Amniotic stem cell (primary cell): ENCODE measurements at places on chromosomes 13 and 19.

- DNase-seq: no peak
Observed at GRCh38 chr13:52797176-52797575, 51.3 kb downstream of the PCDH8 start.

DNA sequence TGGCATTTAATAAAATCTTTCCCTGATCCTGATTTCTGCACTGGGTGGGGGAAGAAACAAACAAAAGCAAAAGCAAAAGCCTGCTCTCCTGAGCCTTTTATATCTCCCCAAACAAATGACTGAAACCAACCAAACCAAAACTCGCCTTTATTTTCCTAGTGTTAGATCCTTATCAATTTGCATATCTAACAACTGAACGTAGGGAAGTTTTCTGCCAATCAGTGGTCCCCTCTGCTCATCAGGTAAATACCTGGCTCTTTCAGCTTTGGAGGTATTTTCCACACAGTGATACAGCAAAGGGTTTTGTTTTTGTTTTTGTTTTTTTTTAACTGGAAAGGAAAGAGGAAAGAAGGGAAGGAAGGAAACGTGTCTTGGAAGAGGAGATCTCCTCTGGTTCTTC lies 3.3 kb downstream of the AMER2 start:
- DNase-seq: no peak

DNA sequence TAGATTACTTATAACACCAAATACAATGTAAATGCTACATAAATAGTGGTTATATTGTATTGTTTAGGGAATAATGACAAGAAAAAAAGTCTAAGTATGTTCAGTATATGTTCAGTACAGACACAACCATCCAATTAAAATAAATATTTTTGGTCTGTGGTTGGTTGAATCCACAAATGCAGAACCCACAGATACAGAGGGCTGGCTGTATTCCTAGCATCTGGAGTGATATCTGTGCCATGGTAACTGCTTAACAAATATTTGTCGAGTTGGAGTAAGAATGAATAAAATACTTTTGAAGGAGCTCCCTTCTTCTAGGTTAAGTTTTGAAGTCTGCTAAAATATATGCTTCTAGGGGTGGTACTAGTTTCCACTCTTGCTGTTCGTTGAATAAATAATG lies 241.0 kb downstream of the KLF5 start:
- DNase-seq: no peak

DNA sequence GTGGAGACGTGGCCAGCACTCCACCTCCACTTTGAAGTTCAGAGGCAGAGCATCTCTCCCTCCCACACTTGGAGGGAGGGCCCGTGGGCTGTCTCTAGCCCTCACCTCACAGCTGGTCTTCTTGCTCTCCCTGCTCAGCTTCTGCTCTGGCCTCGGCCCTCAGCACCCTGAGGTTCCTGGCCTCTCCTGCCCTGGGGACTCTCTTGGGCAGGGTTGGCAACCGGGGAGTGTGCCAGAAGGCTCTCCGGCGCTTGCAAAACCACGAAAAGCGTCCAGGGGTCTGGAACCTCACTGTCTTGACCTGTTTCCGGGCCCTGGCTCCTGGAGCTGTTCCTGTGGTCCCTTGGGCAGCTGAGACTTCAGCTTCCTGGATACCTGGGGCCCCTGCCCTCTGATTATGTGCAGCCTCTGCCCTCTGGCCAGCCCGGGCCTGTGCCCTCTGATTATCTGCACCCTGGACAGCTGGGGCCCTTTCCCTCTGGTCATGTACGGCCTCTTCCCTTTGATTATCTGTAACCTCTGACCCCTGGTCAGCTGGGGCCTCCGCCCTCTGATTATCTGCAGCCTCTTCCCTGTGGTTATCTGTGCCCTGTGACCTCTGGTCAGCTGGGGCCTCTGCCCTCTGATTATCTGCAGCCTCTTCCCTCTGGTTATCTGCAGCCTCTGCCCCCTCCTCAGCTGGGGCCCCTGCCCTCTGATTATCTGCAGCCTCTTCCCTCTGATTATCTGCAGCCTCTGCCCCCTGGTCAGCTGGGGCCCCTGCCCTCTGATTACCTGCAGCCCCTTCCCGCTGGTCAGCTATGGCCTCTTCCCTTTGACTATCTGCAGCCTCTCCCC lies 2.1 kb downstream of the CCDC8 start:
- no peak for DNase-seq

GRCh38 chr13:80989747-80990146 lies 648.8 kb upstream of the SPRY2 start:
- DNase-seq: no peak

GRCh38 chr19:4406626-4407025 lies 4.2 kb downstream of the CHAF1A start:
- DNase-seq: no peak

- DNase-seq: no peak
Observed at GRCh38 chr13:42653679-42654078, 79.7 kb downstream of the TNFSF11 start.

DNA sequence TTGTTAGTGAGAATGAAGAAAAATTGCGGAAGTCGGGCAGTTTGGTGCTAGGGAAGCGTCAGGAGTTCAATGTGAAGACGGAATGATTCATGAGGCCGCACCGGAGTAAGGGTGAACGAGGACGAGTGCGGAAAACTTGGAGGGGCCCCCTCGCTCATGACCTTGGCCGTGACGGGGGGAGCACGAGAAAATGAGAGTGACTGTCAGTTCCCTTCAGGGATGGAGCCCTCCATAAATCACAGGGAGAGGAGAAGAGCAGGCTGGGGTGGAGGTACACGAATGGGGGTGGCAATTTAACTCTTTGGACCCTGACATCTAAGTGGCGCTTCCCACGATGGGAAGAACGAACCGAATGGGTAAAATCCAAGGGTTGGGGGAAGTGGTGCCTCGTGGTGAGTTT lies 486.4 kb downstream of the TSHZ3 start:
- DNase-seq: no peak

- no peak for DNase-seq
Observed at GRCh38 chr13:30204564-30204963, 102.8 kb downstream of the KATNAL1 start.

DNA sequence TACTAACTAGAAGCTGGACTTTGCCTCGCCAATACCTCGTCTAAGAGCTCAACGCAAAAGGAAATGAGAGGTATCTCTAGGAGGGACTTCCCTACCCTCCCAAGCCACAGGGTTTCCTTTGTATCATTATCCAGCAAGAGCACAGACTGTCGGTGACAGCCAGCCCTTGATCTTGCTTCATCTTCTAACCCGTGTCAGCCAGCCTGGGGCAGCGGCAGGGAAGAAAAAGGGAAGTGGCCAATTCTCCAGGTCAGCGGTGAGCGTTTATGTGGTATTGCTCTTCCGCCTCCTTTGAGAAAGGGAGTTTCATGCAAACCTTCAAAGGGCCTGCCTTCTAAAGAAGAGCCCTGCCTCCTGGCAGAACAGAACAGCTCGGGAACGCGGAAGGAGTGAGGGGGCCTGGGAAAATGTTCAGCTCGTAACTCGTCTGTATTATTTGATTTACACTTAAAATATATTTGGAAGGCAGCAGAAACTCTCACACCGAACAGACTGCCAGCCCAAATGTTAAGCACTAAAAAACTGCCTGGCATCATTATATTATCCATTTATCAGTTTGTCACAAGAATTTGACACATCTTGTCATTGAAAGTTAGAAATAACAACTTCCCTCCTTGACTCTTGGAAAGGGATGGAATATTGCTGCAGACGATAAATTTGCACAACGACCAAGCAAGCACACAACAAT lies 41.8 kb downstream of the EFNB2 start:
- DNase-seq: no peak
